Esophagus squamous epithelium (tissue), 5 donors: ENCODE measurements at places on chromosomes 2 and 18.

GRCh38 chr2:77469106-77469505 is 53.1 kb downstream of the LRRTM4 start:
- no peak for DNase-seq

- DNase-seq, result no peak
Measured at GRCh38 chr2:141899740-141900139, 231.1 kb downstream of the LRP1B start.

DNA sequence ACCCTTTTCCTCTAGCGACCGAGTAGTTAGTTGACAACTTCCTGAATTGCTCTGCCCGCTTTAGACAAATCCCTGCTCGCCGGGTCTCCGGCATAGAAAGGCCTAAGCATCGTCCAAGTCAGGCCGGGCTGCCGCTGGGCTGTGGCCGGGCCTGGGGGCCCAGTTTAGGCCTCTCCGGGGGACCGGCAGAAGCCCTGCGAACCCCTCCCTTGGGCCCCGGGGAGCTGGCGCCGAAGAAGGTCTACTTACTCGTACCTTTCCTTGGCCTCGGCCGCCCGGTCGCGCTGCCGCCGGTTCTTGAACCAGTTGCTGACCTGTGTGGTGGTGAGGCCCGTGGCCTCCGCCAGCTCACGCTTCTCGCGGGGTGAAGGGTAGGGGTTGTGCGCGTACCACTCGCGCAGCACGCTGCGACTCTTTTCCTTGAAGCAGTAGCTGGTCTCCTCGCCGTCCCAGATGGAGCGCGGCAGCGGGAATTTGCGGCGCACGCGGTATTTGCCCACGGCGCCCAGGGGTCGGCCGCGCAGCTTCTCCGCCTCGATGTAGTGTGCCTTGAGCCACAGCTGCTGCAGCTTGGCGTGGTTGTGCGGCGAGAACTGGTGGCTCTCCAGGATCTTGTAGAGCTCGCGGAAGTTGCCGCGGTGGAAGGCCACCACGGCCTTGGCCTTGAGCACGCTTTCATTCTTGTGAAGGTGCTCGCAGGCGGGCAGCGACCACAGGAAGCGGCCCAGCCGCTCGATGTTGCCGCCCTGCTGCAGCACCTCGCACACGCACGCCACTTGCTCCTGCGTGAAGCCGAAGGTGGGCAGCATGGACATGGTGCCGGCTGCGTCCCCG is 739 bp downstream of the SIX2 start:
- no peak for DNase-seq

DNA sequence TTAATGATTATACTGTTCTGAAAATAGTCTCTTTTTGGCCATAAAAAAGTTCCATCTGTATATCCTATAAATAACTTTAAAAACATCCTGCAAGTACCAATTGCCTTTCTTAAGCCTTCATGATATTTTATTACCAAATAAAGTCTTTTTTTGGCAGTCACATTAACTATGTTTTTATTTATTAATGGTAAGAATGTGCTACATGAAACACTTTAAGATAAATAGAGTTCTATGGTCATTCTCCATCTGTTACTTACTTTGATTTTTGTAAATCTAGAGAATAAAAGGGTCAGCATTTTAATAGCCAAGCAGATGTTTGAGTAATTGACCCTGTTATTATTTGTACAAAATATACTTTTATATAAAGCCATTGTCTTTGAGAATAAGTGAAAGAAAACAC is 52.6 kb downstream of the LCLAT1 start:
- no peak for DNase-seq

- no peak for DNase-seq
Measured at GRCh38 chr2:112783187-112783714, 1.0 kb downstream of the IL1A start.

- no peak for DNase-seq
Measured at GRCh38 chr2:134869946-134870736, 31.7 kb downstream of the ACMSD start.

DNA sequence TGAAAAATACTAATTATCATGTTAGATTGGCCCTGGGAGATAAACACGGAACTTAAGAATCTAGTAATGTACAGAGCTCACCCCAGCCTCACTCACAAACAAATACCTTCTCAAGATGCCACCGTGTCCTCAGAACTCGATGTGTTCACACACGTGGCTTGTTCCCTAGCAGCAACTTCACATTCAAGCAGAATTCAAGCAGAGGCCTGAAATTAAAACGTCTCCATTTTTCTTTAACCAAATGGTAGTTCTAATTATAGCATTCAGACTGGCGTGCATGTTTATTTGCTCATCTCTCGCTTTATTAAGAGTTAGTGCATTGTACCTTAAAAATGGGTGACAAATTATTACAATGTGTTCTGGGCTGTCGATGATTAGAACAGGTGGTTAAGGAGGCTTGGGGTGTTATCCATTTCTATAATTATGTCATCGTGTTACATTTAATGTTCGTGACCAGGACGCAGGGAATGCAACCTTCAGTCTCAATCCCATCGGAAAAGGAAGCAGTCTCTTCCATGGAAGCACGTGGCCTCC is 57.3 kb upstream of the SLC66A3 start:
- DNase-seq, result no peak

- DNase-seq, result no peak
Measured at GRCh38 chr2:129297430-129297829, 682.0 kb upstream of the RAB6C start.

DNA sequence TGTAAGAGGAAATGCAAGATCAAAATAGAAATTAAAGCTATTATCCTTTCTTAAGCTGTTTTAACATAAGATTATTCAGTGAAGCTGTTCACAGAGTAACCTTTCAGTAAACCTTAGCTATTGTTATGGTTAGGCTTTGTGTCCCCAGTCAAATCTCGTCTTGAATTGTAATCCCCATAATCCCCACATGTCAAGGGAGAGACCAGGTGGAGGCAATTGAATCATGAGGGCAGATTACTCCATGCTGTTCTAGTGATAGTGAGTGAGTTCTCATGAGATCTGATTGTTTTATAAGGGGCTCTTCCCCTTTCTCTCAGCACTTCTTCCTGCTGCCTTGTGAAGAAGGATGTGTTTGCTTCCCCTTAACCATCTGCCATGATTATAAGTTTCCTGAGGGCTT is 424.4 kb downstream of the DSEL start:
- DNase-seq, result no peak

- DNase-seq, result no peak
Measured at GRCh38 chr18:79597831-79598632, 81.6 kb upstream of the CTDP1 start.

GRCh38 chr2:143742581-143742980 is 613.4 kb downstream of the ARHGAP15 start:
- DNase-seq, result no peak

- DNase-seq, result no peak
Measured at GRCh38 chr18:61681065-61681464, 211.7 kb downstream of the RNF152 start.

DNA sequence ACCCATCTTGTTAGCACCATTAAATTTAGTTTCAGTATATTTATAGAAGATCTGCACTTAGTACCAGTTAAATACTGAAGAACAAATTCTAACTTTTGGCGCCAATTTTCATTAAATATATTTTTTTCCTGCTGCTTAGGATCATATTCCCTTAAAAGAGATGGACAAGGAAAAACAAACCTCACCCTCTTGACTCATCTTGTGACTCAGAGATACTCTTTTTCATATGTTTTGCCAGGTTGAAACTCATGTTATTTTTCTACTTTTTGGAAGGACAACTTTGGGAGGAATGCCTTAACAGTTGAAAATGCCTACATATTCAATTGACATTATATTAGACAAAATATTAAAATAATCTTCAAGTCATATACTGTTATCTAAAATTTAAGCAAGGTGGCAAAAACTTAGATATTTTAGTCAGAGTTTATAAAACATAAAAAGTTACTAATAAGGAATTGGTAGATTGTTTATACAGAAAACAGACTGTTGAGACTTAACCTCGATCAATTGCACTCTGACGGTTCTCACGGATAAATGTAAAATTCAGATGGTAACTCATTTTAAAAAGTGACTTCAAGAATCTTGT is 36.2 kb downstream of the PNO1 start:
- no peak for DNase-seq

GRCh38 chr18:72866442-72866900 is 1.3 kb downstream of the NETO1 start:
- DNase-seq, result no peak

DNA sequence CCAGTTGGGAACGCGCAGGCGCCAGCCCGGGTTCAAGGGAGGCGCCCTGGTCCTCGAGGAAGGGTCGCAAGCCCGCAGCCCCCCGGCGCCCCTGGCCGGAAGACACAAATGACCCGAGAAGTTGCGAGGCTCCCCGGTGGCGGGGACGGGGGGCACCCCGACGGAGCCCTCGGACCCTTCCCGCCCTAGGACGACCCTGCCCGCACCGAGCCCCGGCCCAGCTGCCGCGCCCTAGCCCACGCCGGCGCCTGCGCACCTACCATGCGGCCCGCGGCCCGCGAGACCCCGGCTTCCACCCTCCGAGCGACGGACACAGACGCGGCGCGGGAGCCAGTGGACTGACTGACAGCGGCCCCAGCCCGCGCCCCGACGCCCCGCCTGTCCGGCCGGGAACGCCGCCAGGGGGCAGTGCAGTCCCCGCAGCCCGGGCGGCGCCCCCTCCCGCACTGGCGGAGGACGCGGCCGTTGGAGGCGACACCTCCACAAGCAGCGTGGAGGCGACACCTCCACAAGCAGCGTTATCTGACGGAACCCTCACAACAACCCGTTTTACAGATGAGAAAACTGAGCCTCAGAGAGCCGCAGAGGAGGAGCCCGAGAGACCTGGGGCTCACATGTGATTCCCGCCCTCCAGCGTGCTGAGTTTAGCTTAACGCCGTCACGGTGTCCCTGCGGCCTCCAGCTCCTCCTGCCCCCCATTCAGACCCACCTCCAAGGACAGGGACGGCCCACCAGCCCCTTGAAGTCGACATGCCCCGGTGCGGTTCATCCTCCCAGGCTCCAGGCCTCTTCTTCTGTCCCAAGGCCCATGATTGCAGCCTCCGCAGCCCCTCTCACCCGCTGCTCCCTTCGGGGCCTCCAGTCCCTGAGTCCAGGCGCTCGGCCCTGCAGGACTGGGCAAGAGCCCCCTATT is at the start of gene NMUR1:
Gene NMUR1, minus strand, starts transcription at position 347 of the 913 bp plus-strand sequence. Its CDS starts 84 bp downstream, at position 263.
- no peak for DNase-seq

GRCh38 chr2:211175956-211176355 is 619.6 kb downstream of the CPS1 start:
- no peak for DNase-seq

DNA sequence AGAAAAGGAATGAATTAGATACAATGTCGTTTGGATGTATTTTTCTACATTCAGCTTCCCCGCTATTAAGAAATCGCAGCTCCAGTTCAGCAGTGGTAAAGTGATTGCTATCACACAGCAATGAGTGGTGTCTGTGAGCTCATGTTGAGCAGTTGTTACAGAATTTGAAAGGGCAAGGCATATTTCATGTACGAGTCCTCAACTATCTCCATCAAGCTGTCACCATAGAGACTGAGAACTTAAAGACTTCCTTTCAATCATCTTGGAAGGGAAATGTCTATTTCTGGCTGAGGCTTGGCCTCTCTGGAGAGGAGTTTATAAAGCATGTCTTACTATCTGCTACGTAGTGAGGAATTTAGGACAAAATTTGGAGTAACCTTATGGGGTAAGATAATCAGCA is 24.4 kb upstream of the FAM117B start:
- no peak for DNase-seq

GRCh38 chr2:2836343-2837070 is 505.4 kb upstream of the MYT1L start:
- no peak for DNase-seq

- DNase-seq, result no peak
Measured at GRCh38 chr18:62242955-62243354, 55.9 kb downstream of the RELCH start.

DNA sequence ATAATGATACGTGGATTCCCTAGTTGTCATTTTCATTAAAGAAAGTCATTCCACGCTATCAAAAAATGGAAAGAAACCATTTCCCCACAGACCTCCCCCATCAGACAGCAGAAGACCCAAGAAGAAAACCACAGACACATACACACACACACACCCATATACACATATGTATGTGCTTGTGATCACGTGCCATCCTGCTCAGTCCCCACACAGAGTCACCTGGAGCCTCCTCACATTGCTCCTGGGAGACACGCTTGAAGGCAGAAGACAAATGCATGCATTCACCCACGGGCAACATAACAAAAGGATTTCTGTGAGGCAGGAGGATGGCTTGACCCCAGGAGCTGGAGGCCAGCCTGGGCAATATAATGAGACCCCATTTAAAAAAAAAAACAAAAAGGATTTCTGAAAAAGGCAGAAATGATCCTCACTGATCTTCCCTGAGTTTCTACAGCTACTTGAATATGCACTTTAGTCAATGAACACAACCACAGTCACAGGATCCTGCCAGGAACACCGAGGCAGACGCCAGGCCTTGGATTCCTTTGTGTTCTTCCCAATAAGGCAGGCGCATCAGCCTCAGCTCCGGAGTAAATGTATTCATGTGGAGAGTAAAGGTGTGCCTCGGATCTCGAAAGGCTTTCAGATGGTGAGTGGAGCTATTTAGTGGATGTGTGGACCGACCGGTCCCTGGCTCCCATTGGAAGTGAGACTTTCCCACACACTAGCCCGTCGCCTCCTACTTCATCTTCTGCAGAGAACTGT is 21.0 kb downstream of the TGFBRAP1 start:
- DNase-seq, result no peak

GRCh38 chr2:39504790-39505335 is 67.8 kb upstream of the MAP4K3 start:
- DNase-seq, result no peak

- DNase-seq, result no peak
Measured at GRCh38 chr2:167925758-167926157, 321.6 kb downstream of the STK39 start.

DNA sequence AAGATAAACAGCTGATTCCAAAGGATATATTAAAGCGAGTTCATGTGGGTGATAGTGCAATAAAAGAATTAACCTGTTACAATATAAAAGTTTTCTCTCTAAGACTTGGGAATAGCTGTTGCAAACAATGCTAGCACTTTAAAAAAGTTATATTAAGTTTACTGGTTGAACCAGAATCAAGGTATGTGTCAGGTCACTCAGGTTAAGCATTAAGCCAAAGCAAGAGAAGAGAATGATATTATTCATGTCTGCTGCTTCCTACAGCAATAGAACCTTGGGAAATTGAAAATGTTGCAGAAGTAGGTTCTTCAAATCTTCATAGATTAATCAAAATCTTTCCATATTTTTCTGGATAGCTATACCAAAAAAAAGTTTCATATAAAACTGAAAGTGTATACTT is 138.5 kb downstream of the GCA start:
- no peak for DNase-seq

GRCh38 chr2:41710944-41711343 is 336.9 kb upstream of the PKDCC start:
- DNase-seq, result no peak

GRCh38 chr2:194802589-194802988 is 854.4 kb upstream of the SLC39A10 start:
- no peak for DNase-seq

- DNase-seq, result no peak
Measured at GRCh38 chr18:55120896-55121295, 161.6 kb upstream of the CCDC68 start.
